Stimulated activated CD4-positive, alpha-beta T cell treated with anti-CD3 and anti-CD28 coated beads, Interleukin-15, amount 100 ng/mL, for 1 hour (primary cell): ENCODE measurements at places on chromosomes 16 and 17.

- no peak for DNase-seq
Observed at GRCh38 chr16:87647431-87648185, 45.3 kb downstream of the JPH3 start.

GRCh38 chr17:79954281-79955166, 81.1 kb downstream of the TBC1D16 start:
- DNase-seq = no peak

- DNase-seq = no peak
Observed at GRCh38 chr17:1110541-1110861, 69.3 kb downstream of the ABR start.

- DNase-seq = no peak
Observed at GRCh38 chr17:70423562-70423961, 254.2 kb downstream of the KCNJ2 start.

DNA sequence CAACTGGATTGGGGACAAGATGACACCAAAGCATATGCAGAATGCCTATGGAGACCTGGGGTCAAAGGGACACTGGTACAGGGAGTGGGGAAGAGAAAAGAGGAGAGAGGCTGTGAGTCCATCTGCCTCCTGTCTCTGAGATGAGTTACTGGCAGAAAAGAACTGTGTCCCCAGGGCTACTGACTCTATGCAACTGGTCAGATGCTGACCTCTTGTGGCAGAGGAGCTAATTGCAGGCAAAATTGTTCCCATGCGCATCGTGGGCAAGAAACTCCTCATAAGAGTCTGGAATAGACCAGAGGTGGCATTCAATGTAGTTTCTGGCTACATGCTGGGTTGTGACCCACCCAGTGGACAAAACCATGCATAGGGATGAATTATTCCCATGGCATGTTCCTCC, 26.1 kb upstream of the MLKL start:
- DNase-seq = no peak

DNA sequence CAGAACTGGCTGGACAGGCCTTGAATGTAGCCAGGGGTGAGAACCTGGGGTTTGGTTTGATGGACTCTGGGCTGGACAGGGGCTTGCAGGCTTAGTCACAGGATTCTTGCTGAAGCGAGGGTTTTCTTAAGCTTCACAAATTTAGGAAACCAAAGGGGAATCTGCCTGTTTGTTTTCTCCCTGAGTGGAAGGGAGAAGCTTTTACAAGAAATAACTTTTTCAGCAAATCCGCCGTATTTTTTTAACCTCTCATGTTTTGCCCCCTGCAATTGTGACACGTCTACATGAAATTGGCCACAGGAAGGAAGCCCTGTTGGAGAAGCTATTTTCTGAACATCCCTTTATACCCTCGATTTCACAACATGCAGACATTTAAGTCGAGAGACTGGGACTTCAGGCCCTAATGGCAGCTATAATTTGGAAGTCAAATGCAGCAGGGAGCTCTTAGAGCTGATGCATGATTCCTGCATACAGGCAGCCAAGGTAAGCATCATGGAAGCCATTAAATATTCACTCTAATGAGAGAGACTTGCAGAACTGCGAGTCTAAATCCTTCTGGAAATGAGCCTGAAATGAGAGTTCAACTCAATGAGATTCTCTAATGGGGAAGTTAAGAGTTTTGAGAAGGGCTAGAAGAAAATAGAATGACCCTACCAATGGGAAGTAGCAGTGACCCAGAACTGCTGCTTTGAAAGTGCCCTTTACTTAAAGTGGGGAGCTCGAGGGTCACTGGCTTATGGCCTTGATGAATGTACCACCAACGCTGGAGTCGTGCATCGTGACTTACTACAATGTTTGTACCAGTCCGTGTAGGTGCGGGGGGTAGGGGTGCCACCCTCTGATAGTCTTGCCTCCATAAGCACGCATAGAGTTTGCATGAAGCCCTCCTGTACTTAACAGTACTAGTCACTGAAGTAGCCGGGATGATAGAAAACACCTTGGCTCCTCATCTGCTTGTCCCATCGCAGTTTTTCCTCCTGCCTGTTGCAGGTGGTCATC, 45.1 kb upstream of the IRF8 start:
- DNase-seq = no peak

DNA sequence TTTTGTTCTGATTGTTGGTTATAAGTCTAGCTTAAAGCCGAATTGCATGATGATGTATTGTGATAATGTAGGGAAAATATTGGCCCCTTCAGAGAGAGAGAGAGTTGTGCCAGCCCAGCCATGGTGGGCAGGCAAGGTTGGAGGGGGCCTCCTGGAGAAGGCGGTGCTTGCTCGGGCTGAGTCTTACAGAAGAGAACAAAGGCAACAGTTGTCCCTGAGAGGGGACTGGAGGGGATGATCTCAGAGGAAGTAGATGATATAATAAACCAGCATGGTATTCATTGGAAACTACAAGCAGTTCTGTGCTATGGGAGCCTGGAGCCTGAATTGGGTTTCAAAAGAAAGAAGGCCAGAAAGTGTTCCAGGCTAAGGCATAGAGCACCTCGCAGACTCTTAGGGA, 173.8 kb downstream of the RPTOR start:
- DNase-seq = no peak

DNA sequence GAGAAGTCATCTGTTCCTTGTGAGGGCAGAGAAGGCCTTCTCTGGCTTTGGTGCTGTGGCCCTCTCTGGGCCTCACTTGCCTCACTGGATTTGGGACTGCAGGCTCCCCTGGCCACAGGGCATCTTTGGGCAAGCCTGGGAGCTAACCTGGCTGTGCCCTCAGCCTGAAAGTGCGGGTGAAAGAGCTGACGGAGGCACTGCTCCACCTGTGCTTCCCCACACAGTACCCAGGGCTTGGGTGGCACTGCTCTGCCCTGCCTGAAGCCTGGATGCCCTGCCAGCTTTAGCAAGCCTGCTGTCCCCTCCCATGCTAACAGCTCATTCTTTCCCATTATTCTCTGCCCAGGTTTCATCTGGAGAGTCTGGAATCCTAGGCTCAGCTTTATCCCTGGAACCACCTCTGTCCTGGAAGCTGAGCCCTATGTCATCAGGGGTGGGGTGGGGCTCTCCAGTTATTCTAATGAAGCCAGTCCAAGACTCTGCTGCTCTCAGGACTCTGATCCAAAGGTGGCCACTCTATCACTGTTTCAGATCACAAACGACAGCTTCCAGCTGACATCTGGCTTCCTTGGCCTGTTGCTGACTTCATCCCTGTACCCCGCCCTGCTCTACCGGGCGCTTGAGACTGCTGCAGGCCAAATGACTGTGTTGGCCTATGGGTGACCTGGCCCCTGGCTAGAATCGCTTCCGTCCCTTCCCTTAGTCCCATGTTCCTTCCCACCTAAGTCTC, 29.3 kb downstream of the HIC1 start:
- no peak for DNase-seq

DNA sequence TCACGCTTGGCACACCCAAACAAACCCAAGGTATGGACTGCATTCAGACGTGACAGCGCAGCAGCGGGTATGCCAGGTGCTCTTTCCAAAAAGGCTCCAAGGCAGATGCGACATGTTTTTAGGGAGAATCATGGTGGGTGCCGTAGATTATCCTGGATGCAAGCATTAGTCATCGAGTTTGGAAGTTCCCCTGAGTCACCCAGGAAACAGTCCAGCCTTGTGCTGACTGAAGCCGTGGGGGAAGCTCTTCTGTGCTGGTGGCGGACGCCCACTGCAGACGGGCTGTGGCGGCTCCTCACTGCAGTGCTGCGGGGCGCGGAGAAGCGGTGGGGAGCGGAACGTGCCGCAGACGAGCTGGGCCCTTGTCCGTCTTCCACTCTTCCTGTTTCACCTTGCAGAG, 13.9 kb downstream of the JPT2 start:
- no peak for DNase-seq

GRCh38 chr16:19389246-19389645, 28.4 kb upstream of the TMC5 start:
- DNase-seq = no peak

- no peak for DNase-seq
Observed at GRCh38 chr17:51144266-51145022, 8.9 kb upstream of the NME1 start.
